ENCODE measurements at places on chromosomes 2 and 18.

DNA sequence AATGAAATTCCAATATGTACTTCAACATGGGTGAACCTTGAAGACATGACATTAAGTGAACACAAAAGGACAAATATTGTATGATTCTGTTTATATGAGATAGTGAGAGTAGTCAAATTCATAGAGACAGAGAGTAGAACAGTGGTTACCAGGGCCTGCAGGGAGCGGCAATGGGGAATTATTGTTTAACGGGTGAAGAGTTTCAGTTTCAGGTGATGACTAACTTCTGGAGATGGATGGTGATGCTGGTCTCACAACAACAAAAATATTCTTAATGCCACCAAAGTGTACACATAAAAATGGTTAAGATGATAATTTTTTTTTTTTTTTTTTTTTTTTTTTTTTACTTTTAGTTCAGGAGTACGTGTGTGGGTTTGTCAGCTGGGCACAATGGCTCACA is 109.4 kb upstream of the TMEM200C start:
- DNase-seq = no peak
- no peaks in the 10 kb centered on the region for H3K27me3 ChIP-seq

- H3K4me1 ChIP-seq = no peaks in the 10 kb centered on the region
- no peak for DNase-seq
- H3K36me3 ChIP-seq = no peaks in the 10 kb centered on the region
- no peak overlapping the region for H3K27ac ChIP-seq
- H3K4me3 ChIP-seq = no peak overlapping the region
Measured at GRCh38 chr2:216849987-216850386, 9.9 kb downstream of the TNP1 start.

- H3K36me3 ChIP-seq = no peaks in the 10 kb centered on the region
- H3K4me3 ChIP-seq = no peak overlapping the region
- no peak overlapping the region for H3K27ac ChIP-seq
- DNase-seq = no peak
- no peaks in the 10 kb centered on the region for H3K27me3 ChIP-seq
Measured at GRCh38 chr2:154724194-154724797, 25.8 kb downstream of the KCNJ3 start.

- no peak for DNase-seq
- no peaks in the 10 kb centered on the region for H3K36me3 ChIP-seq
- H3K27me3 ChIP-seq = no peaks in the 10 kb centered on the region
- no peak overlapping the region for H3K4me3 ChIP-seq
- no peak overlapping the region for H3K27ac ChIP-seq
Measured at GRCh38 chr2:62354771-62355561, 151.0 kb downstream of the TMEM17 start.

DNA sequence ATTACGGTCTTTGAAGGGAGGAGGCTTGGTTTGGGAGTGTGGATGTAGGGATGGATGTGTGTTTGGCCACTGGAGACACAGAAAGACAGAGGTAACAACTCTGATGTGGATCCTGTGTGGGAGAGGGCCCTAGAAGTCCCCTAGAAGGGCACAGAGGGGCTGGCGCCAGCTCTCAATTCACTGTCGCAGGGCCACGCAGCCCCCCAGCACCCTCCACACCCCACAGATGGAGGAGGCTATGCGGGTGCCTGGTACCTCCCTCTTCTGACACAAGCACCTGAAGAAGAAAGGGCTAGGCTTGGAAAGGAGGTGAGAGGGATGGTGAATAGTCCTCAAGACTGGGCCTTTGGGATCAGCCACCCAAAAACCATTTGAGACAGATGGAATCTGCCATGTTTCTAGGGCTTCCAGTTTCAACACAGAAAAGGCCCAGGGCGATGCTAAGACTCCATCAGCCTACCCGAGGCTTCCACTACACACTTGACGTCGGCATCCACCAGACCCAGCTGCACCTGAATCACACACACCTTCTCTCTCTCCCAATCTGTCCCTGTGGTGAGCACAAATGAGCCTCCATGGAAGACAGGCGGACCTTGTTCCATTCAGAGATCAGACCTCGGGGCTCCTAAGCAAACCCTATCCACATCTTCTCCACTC is 413.5 kb upstream of the HS6ST1 start:
- peaks cover 45% of the 10 kb centered on the region for H3K4me1 ChIP-seq
- no peaks in the 10 kb centered on the region for H3K36me3 ChIP-seq
- H3K27me3 ChIP-seq = no peaks in the 10 kb centered on the region
- no peak for DNase-seq
- no peak overlapping the region for H3K4me3 ChIP-seq

DNA sequence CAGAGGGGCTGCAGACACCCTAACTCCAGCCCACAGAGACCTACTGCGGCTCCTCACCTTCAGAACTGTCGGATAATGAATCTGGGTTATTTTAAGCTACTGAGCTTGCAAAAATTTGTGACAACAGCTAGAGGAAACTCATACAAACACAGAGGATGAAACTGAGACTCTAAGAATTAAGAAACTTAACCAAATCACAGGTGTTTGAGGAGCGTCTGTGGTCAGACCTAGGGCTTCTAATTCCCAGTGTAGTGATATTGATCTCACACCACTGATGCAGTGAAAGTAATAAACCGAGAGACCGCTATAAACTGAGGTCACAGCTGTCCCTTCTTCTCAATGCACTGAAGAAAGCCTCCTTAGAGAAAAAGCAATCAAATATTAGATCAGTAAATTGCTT is 110.1 kb downstream of the RGPD3 start:
- no peak for DNase-seq
- H3K4me1 ChIP-seq = peaks cover 14% of the 10 kb centered on the region
- H3K4me3 ChIP-seq = no peak overlapping the region
- H3K36me3 ChIP-seq = no peaks in the 10 kb centered on the region
- H3K27me3 ChIP-seq = no peaks in the 10 kb centered on the region

- no peaks in the 10 kb centered on the region for H3K36me3 ChIP-seq
- H3K4me1 ChIP-seq = no peaks in the 10 kb centered on the region
- no peak for DNase-seq
- no peak overlapping the region for H3K4me3 ChIP-seq
Measured at GRCh38 chr2:235709124-235709813, 215.4 kb downstream of the AGAP1 start.

- H3K4me3 ChIP-seq = no peak overlapping the region
- peaks cover 38% of the 10 kb centered on the region for H3K4me1 ChIP-seq
- peaks cover 64% of the 10 kb centered on the region for H3K36me3 ChIP-seq
- H3K27me3 ChIP-seq = no peaks in the 10 kb centered on the region
- DNase-seq = no peak
- no peak overlapping the region for H3K27ac ChIP-seq
Measured at GRCh38 chr18:9732031-9732430, 23.9 kb downstream of the RAB31 start.

GRCh38 chr18:65752625-65753325 is 2.0 kb downstream of the CDH7 start:
- no peak overlapping the region for H3K27ac ChIP-seq
- DNase-seq = no peak
- H3K36me3 ChIP-seq = no peaks in the 10 kb centered on the region
- H3K27me3 ChIP-seq = peaks cover 38% of the 10 kb centered on the region
- no peak overlapping the region for H3K4me3 ChIP-seq
